ENCODE measurements at places on chromosomes 12 and 14.

GRCh38 chr12:102960766-102961465, 3.4 kb downstream of the ASCL1 start:
- no peak for DNase-seq

GRCh38 chr12:65899241-65899640, 75.0 kb downstream of the HMGA2 start:
- no peak for DNase-seq

GRCh38 chr12:69991690-69992288, 166.8 kb downstream of the MYRFL start:
- DNase-seq, result no peak

DNA sequence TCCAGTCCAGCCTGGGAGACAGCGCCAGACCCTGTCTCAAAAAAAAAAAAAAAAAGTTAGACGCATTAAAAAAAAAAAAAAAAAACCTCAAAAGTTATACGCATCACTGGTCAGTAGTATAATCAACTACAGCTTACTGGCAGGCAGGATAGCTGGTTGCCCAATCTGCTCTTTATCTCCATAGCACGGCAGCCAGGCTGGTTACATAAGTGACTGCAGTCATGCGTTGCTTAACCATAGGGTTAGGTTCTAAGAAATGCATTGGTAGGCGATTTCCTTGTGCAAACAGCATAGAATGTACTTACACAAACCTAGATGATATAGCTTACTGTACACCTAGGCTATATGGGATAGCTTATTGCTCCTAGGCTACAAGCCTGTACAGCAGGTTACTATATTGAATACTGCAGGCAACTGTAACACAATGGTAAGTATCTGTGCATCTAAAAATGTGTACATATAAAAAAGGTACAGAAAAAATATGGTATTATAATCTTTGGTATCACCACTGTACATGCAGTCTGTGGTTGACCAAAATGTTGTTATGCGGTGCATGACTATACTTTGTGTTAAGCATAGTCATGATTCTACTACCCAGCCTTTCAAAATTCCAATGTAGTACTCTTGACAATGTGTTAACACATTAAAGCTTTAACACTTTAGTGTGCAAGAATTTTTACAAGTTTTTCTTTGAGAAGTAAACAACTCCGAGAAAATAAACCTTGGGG, 8.1 kb downstream of the L2HGDH start:
- DNase-seq, result no peak

DNA sequence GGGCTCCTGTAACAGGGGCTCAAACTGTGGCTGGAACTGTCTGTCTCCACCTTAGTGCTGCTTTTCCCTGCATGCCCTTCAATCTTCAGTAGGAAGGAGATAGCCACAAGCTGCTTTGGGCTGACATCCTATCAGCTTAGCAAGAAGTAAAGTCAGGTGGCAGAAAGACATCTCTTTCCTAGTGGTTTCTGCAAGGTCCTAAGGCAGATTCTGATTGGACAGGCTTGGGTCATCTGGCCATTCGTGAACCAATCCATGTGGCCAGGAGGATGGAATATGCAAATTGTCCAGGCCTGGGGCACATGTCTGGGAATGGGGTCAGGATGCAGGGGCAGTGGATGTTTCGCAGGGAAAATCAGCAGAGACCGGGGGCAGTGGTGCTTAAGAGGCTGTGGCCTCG, 5.2 kb downstream of the RITA1 start:
- no peak for DNase-seq
